ENCODE measurements at places on chromosomes 5 and 9. TPM values are rescaled to one million over a fixed set of nuclear protein-coding genes. Genes with fewer than 3 reads are reported as not detected.

DNA sequence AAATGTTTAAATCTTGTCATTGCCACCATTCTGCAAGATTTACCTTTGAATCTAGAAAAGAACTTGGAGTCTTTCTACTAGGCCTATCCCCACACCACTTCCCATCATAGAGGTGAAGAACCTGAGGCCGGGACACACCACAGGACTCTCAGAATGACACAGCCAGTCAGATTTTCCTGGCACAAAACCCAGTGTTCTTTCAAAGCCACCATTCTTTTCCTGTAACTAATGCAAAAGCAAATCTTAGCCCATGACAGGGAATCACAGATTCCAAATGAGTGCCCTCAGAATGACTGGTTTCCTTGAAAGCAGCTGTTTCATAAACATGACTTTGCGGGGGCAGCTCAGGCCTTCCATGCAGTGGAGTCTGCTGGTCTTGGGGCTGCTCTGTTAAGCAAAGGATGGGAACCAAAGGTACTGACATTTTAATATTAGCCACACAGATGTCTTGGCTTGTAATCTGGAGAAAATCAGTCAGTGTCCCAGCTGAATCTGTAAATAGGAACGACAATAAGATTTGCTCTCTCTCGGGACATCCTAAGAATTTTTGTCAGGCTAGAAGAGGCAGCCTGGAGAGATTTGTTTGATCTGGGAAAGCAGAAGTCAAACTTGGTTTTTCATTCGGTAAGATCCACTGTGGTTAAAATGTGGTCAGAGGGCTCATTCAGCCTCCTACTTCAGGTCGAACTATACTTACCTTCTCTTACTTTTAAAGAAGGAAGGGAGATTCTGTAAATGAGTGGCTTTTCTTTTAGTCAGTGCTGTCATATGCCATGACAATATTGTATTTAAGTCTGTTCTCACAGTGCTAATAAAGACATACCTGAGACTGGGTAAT, 115.1 kb downstream of the PALM2AKAP2 start:
- H3K4me1 ChIP-seq, result no peaks in the 10 kb centered on the region
- no peak for DNase-seq
- H3K4me3 ChIP-seq, result no peak overlapping the region
- no peaks in the 10 kb centered on the region for H3K27me3 ChIP-seq

DNA sequence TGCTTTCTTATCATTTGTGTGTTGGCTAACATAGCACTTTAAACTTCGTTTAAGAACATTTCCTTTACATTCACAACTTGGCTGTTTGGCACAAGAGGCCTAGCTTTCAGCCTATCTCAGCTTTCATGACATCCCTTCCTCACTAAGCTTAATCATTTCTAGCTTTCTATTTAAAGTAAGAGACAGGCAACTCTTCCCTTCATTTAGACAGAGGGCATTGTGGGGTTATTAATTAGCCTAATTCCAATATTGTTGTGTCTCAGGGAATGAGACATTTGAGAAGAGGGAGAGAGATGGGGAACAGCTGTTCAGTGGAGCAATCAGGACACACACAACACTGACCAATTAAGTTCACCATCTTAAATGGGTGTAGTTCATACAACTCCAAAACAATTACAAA, 51.0 kb upstream of the OR2K2 start:
- no peak overlapping the region for H3K27ac ChIP-seq
- H3K4me3 ChIP-seq, result no peak overlapping the region
- no peaks in the 10 kb centered on the region for H3K4me1 ChIP-seq
- peaks cover 19% of the 10 kb centered on the region for H3K36me3 ChIP-seq

DMRT3 gene
- total RNA-seq, result not detected

DNA sequence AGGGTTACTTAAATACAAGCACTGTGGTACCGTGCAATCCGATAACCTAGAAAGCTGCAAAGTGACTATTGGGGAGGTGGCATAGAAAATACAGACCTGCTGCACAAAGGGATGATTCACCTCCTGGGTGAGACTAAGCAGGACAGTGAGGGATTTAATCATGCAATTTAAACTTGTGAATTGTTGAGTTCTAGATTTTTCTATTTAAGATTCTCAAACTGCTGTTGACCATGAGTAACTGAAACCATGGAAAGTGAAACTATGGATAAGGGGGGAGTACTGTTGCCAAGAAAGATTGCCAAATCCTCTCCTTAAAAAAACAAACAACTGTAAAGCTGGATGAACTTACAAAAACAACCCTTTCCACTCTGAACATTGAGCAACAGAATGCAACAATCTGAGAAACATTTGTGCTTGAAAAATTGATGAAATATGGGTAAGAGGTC, 61.5 kb upstream of the NUDT12 start:
- H3K4me1 ChIP-seq, result no peaks in the 10 kb centered on the region
- no peaks in the 10 kb centered on the region for H3K27me3 ChIP-seq
- no peak overlapping the region for H3K4me3 ChIP-seq

SMIM33 gene
- 0.14 TPM for total RNA-seq

- no peak overlapping the region for H3K27ac ChIP-seq
- DNase-seq, result no peak
- H3K27me3 ChIP-seq, result no peaks in the 10 kb centered on the region
- no peaks in the 10 kb centered on the region for H3K4me1 ChIP-seq
Observed at GRCh38 chr5:93904917-93905316, 163.5 kb upstream of the POU5F2 start.

Data from naive thymus-derived CD4-positive, alpha-beta T cell (primary cell).